AG09309 (cell line): ENCODE measurements at places on chromosomes 7 and 10.

- DNase-seq, result no peak
Measured at GRCh38 chr7:101784292-101785127, 32.9 kb upstream of the CUX1 start.

GRCh38 chr7:148485618-148486017, 104.9 kb upstream of the C7orf33 start:
- DNase-seq, result no peak

DNA sequence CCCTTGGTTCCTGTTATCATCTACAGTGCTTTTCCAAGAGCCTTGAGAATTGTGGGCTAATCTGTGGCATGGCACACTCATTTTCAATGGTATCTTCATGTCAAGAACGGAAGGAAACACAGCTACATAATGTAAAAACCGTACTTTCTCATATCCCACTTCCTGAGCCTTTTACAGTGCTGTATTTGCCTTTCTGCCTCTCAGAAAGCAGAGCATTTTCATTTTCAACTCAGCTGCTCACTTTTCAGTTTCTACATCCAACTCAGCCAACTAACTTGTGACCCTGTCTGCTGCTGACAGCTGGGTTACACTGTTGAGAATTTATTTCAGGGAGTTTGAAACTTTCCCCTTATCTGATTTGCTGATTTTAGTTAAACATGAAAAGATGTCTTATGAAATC, 875.8 kb upstream of the KCND2 start:
- no peak for DNase-seq

- no peak for DNase-seq
Measured at GRCh38 chr7:151310578-151310977, 31.0 kb upstream of the NUB1 start.

- no peak for DNase-seq
Measured at GRCh38 chr7:8176370-8177081, 85.4 kb downstream of the ICA1 start.

- DNase-seq, result no peak
Measured at GRCh38 chr7:35757574-35757973, 43.3 kb upstream of the SEPTIN7 start.
